ENCODE measurements at places on chromosomes 6 and 20.

DNA sequence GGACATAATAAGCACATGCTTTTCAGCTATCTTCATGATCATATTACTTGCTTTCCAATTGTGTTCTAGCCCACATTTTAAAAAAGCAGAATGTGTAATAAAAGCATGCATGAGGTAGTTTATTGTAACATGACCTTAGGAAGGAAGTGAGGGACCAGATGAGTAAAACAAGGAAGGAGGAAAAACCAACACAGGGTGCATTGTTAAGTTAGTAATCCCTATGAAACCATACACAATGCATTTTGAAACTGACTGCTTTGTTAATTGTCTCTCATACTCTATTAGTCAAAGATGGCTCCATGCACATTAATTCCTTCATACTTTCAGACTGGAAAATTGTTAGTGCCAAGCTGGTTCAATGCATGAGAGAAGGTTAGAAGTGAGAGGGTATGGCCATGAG, 37.7 kb upstream of the CENPW start:
- DNase-seq = no peak

- DNase-seq = no peak
These were observed 18.8 kb downstream of the EFHC1 start for GRCh38 chr6:52438926-52439325.

GRCh38 chr6:157898169-157898568, 75.1 kb downstream of the SNX9 start:
- no peak for DNase-seq

DNA sequence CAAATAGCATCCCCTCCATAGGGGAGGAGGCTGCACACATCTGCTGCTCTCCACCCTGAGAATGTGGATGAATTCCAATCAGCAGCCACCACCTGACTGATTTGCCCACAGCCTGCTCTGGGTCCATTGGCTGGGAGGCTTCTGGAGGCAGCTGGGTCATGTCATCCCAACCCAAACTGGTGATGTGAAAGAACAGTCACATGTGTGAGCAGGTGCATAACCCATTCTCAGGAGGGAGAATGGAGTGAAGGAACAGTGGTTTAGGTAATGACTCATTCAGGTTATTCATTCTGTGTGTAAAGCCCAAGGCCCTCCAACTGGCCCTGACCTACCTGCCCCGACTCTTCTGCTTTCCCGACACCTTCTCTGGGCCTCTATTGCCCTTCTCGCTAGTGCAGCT, 90.9 kb upstream of the GCM1 start:
- no peak for DNase-seq

Measured in hematopoietic multipotent progenitor cell treated with erythropoietin and hydrocortisone succinate and interleukin-3 and kit ligand, for 17 days (in vitro differentiated cells).